H7 (cell line): ENCODE measurements at places on chromosomes 12 and 14.
A peak's percentile ranks its signal among the peaks of the same experiment; 100 is the strongest.

DNA sequence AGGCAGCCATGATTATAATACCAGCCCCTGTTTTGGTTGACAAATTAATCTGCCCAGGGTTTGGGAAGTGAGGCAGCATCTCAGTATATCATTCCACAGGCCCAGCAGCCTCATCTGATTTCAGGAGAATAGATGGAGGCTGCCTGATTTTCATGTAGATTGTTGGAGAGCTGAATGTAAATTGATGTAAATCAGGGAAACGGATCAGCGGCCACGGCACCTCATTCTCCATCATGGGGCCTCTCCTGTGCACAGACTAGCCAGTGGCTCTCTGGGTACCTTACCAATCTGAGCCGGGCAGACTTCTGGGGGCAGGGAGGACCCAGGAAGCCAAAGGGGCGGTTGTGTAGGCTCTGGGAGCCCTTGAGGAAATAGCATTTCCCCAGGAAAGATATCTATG is 63.7 kb upstream of the GSC start:
- peak; percentile 44 for DNase-seq

GRCh38 chr14:104003616-104004015 is 61.3 kb upstream of the RD3L start:
- DNase-seq = no peak

GRCh38 chr12:14514154-14514842 is 53.4 kb downstream of the PLBD1 start:
- peak; percentile 28 for DNase-seq

- no peak for DNase-seq
These were observed 11.9 kb upstream of the KLRB1 start for GRCh38 chr12:9619411-9620179.

- no peak for DNase-seq
These were observed 55.7 kb downstream of the LIN52 start for GRCh38 chr14:74140374-74140850.

GRCh38 chr12:102917026-102917787 is at the start of gene PAH:
TSS of gene PAH (minus strand) at chr12:102917244. CDS start at chr12:102917130, 114 bp downstream.
- DNase-seq = peak; percentile 82

DNA sequence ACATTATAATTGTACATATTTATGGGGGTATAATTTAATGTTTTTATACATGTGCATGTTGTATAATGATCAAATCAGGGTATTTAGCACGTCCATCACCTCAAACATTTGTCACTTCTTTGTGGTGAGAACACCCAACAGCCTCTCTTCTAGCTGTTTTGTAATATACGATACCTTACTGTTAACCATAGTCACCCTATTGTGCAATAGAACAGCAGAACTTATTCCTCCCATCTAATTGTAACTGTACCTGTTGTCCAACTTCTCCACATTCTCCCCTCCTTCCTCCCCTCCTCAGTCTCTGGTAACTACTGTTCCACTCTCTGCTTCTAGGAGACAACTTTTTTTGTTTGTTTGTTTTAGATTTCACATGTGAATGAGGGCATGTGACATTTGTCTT is 197.0 kb upstream of the PKP2 start:
- DNase-seq = no peak

GRCh38 chr12:2346416-2346815 is 293.6 kb downstream of the CACNA1C start:
- DNase-seq = no peak

DNA sequence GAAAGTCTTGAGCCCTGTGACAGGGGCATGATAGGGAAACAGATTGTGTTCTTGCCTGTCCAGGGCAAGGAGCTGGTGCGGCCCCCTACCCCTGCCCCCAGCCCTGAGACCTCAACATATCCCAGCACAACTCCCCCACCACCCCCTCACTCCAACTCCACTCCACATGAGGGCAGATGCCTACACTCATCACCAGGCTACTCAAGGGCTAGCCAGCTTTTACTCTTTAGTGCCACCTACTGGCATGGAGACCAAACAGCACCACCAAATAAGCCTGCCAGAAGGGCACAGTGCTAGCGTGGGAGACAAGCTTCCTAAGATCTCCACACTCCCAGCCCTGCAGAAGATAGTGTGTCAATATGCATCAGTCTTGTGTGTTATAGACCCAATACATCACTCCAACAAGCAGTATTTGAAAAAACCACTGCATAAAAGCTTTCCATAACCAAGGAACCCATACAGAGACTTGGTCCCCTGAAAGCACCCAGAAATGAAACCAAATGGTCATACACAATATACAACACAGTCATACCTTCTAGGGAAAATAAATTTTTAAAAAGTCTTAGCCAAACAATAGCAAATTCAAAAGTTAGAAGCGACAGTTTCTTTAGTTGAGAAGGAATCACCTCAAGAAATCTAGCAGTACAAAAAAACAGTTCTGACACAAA is 154.4 kb downstream of the KCNK10 start:
- peak; percentile 65 for DNase-seq

DNA sequence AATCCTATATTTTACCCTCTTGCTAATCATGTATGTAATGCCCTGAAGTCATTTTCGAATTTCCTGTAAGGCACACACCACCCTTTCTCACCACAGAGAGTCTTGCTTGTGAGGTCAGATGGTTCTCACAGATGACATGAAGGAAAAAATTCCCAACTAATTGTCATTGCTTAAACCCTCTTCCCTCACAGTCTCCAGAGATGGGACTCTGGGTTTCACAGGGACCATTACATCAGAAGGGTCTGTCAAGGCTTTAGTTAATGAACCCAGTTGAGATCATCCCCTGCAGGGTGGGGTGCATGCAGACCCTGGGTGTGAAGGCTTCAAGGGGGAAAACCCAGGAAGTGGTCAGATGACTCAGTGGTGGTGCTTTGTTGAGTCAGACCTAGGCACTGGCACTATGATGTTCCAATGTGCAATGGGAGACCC is 229.6 kb downstream of the BCAT1 start:
- DNase-seq = no peak

- peak; percentile 85 for DNase-seq
These were observed 49.0 kb downstream of the KCTD10 start for GRCh38 chr12:109428037-109428629.

DNA sequence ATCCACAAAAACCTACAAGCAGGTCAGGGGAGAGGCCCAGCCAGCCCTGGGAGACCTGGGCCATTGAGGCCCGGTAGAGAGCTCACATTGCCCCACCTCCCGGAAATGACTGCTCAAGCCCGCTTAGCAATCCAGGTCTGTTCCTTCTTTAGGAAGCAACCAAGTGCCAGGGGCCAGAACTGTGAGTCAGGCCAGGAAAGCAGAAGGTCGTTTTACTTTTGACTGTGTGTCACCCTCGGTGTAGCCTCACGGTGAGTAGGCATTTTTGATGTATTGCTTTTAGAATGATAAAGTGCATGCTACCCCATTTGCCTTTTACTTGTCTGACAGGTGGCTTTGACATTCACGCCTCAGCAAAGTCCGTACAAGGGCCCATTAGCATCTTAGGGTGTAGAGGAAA is 25.4 kb upstream of the PWP1 start:
- no peak for DNase-seq

GRCh38 chr14:64963611-64964010 is 8.5 kb downstream of the RAB15 start:
- DNase-seq = no peak

- no peak for DNase-seq
These were observed 158.2 kb upstream of the NTF3 start for GRCh38 chr12:5273709-5274108.

GRCh38 chr14:65149116-65149515 is 46.8 kb upstream of the MAX start:
- no peak for DNase-seq

DNA sequence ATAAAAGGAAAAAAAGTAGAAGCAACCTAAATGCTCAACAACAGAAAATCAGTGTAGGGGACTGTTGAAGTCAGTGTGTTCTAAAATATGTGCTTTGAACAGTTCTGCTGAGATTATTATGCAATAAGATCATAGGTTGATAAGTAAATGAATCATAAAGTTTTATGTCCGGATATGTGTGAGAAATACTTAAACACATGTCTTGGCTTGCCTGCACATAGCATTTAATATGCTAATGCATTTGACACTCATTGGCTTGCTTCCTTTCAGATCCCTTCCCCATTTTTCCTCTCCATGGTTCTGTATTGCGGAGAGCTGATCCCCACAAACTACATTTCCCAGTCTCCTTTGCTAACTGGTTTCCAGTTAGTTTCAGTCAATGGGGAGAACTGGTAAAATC is 573.8 kb upstream of the TBX3 start:
- DNase-seq = no peak

DNA sequence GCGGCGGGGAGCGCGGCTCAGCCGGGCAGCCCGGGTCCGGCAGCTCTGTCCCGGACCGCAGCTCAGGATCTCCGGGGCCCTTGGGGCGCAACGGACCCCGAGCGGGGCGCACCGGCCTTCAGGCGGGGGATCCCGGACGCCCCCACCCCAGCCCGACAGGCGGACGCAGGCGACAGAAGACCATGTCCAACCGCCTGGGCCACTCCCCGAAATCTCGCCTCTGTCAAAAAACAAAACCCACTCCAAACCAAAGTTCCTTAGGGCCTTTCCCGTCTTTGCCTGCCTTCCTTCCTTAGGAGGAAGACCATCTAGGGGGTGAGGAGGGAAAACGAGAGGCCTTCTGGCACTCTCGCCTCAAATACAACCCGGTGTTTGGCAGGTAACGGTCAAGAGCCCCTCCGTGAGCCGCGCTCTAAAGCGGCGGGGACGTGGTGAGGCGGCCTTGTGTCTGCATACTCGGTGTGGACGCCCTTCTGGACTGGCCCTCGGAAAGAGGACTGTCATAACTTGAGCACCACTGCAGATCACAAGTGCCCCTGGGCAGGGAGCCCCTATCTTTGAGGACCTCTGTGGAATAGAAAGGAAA is 604 bp downstream of the HCFC2 start:
- peak; percentile 52 for DNase-seq

DNA sequence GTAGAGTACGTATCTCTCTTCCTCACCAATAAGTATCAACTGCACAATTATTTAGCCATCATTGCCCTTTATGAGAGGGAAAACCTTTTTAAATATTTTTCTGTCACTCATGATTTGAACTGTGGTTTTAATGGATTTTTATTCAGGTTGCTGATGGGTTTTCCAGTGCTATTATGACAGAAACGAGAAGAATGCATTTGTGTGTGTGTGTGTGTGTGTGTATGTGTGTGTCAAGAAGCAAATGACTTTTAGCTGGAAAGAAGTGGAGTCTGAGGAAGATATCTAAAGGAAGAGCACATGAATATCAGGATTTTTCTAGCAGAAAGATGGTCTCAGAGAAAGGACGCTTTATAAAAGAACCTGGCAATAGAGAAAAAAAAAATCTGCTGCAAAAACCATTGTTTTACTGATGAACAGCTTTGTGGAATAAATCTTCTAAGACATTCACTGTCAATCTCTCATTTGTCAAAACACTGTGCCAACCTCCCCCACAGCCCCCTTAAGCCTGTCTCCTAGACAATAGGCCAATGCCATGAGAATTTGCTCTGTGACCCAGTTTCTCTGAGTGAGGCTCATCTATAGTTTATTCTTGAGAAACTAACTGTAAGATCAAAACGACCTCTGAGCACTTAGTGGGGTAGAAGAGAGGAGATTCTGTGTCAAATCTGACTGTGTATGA is 417.7 kb downstream of the FLRT2 start:
- DNase-seq = no peak

- no peak for DNase-seq
These were observed 5.1 kb downstream of the MON2 start for GRCh38 chr12:62471734-62472133.

DNA sequence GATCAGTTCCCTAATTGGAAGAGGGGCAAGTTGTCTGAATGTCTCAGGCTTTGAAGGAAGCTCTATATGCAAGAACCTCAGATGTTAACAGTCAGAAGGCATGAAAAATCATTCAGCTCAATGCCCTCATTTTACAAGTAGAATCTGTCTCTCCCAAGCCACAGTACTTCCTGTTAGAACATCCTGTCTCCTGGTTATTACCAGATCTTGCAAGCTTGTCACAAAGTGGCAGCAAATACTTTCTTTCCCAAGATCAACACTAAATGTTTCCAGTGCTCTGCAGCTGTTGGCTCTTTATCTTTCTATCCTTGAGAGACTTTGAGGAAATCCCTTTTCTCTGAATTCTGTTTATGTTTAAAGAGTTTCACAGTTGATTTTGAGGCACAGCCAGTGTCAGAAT is 235.5 kb downstream of the AKAP6 start:
- DNase-seq = no peak

DNA sequence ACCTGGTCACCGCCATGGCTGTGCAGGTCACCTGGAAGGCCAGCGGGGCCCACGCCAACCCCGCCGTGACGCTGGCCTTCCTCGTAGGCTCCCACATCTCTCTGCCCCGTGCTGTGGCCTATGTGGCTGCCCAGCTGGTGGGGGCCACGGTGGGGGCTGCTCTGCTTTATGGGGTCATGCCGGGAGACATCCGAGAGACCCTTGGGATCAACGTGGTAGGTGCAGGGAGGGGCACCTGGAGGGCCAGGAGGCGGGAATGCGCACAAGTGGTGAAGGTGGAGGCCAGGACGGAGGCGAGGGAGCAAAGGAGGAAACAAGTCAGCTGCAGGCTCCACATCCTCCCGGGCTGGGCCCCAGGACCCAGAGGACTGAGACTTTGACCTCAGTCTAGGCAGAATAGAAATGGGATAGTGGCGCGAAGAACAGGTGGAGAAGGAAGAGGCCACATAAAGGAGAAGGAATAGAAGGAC is 649 bp downstream of the AQP6 start:
- peak; percentile 31 for DNase-seq

DNA sequence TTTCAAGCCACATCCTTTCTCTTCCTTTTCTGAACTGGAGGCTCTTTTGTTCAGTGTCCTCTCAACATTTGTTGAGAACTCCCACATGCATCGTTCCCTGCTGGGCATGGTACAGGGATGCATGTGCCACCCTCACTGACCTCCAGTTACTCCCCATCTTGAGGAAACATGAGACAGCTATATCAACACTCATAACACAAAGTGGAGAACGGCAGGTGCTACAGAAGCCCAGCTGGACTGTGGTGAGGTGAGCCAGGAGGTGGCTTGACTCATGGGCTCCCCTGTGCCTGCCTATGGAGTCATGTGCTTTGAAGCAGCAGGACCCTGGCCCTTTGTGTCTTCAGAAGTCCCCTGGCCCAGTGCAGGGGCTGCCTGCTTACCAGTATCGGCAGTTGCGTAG is 9.7 kb downstream of the MYH6 start:
- DNase-seq = no peak

DNA sequence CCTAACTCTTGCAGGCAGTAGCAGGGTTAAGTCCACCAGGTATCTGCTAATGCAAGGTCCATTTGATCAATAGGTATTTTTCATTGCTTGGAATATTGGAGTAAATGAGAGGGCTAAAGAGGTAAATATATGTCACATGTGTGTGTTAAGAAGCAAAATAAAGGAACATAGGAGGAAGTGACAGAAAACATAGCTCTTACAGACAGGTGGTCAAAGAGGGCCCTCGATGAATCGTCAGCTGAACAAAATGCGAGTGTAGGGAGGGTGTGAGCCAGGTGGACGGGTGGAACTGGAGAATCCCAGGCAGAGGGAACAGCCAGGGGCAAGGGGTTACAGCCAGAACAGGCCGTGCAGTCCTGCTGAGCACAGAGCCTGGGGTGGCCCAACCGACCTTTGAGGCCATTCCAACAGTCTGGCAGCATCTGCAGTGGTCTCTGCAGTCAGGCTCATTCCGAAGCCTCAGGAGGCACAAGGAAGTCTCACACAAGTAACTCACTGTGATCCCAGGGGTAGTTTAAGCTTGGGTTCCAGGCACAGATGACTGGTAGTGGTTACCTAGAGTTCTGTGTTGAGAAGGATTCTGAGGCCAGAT is 43.2 kb downstream of the CCDC88C start:
- no peak for DNase-seq
